GDM1 (cell line): ENCODE measurements at places on chromosomes 3 and 15.

DNA sequence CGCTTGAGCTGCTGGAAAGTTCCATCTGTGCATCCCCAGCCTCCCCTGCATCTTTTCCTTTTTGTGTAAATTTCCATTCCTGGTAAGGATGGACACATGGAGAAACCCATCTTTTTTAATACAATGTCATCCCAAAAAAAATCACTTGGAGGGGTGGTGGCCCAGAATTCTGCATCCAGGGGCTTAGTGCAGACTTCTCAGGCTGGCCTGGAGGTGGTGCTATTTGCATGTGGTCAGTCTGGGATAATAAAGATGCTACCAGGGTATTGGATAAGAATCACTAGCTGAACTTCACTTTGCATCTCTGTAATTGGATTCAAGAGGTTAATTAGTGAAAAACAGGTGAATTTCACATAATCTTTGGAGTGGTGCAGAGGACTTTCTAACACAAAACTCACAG, 1.8 kb upstream of the ZSCAN2 start:
- DNase-seq, result peak; percentile 47

GRCh38 chr15:58285212-58285920, 146.4 kb upstream of the LIPC start:
- DNase-seq, result no peak

DNA sequence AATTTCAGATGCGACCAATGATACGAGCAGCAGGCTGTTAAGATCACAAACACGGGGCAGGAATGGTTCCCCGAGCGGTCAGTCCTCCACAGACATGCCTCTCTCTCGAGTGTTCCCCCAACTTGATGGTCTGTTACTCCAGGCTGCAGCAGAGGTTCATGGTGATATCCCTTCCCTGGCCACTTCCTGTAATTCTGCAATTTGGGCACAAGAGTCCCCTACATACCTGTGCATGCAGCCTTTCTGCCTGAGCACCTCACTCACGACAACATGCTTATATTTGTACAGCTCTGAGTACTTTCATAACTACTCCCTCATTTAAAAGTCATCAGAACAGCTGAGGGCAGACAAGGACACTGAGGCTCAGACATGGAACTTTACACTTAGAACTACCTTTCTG, 408.1 kb upstream of the NR2F2 start:
- DNase-seq, result no peak

GRCh38 chr3:73074781-73075180, 13.3 kb downstream of the EBLN2 start:
- no peak for DNase-seq

DNA sequence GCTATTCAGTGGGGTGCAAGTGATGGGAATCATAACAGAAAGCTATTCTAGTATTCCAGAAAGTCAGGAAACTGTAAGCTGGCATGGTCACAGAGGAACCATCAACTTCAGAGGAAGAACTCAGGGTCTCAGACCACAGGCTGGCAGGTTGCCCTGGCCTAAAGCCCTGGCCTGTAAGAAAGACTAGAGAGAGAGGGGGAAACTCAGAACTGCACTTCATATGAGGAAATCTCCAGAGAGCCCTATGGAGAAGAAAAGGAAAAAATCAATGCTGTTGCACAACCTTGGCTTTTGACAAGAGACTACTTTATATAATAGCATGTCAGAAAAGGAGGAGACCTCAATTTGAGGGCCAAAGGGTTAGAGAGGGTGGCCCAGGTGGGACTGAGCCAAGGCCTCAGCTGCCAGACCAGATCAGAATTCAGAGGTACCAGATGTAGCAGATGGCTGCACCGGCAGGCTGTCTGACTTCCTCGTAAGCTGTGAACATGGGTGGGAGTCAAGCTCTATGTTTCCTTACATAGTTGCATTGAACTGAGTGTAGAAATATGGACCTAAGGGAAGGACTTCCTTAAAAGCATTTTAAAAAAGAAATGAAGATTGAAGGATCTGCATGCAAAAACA, 333.8 kb downstream of the PDCD6IP start:
- DNase-seq, result peak; percentile 35

GRCh38 chr15:65828585-65828984, 36.5 kb upstream of the DENND4A start:
- no peak for DNase-seq

GRCh38 chr15:34610354-34610753, 26.9 kb upstream of the GOLGA8B start:
- no peak for DNase-seq

DNA sequence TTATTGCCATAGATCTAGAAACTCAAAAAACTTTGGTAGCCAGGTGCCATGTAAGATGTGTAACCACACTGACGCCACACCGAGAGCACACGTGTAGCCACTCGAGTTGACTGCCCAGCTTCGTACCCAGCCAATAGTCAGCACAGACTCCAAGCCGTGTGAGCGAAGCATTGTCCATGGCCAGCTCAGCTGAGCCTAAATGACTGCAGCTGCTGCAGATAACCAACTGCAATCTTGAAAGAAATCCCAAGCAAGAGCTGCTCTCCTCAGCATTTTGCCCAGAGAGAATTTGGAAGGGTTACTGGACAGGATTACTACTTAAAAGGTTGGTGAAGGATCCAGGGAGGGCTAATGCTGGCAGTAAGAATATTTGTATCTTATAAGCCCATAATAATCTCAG, 193.0 kb upstream of the THRB start:
- DNase-seq, result no peak

GRCh38 chr3:156649681-156650080, 24.7 kb upstream of the TIPARP start:
- DNase-seq, result no peak

GRCh38 chr15:67085818-67086636, 20.6 kb downstream of the SMAD3 start:
- DNase-seq, result no peak

DNA sequence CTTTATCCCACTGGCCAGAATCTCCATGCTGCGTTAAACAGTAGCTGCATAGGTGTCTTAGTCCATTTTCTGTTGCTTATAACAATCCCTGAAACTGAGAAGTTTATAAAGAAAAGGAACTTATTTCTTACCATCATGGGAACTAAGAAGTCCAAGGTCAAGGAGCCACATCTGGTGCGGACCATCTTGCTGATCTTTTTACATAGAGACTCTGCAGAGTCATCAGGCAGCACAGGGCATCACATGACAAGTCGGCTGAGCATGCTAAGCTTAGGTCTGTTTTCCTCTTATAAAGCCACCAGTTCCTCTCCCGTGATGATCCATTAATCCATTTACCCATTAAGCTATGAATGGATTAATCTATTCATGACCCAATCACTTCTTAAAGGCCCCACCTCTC, 22.4 kb upstream of the FAM174B start:
- no peak for DNase-seq

DNA sequence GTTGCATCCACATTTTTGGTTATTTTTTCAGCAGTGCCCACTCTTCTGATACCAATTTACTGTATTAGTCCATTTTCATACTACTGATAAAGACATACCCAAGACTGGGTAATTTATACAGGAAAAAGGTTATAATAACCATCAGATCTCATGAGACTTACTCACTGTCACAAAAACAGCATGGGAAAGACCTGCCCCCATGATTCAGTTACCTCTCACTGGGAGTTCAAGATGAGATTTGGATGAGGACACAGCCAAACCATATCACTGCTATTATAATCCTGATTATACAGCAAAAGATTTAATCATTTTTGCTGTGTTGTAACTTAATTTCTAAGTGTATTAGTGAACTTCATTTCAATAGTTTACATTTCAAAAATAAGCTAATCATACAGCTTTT, 6.6 kb downstream of the ZBED2 start:
- no peak for DNase-seq

GRCh38 chr3:49792371-49793150, 6.2 kb upstream of the IP6K1 start:
- DNase-seq, result no peak

DNA sequence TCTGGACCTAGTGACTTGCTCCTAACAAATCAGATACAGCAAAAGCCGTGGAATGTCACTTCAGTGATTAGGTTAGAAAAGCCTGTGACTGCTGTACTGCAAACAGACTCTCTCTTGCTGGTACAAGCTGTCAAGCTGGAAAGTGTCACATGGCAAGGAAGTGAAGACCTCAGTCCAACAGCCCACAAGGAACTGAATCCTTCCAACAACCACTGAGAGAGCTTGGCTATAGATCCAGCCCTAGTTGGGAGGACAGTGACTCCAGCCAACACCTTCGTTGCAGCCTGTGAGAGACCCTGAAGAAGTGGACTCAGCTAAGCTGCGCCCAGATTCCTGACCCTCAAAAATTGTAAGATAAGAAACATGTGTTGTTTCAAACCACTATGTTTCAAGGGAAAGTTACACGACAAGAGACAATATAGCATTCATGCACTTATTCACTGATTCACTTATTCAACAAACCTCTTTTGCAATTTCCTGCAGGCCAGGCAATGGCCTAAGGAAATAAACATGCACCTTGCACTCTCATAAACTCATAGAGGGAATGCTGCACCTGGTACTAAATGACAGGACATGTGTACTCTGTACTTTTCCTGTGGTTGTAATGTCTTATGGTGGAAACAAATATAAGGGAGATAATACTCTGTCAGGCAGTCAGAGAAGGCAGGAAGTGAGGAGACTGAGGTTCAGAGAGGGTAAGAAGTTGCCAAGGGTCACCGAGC, 142.9 kb downstream of the CADPS start:
- no peak for DNase-seq
